Activated CD4-positive, CD25-positive, alpha-beta regulatory T cell (primary cell): ENCODE measurements at places on chromosomes 3 and 15.

- DNase-seq: no peak
Observed at GRCh38 chr3:188689101-188689574, 482.6 kb upstream of the TPRG1 start.

DNA sequence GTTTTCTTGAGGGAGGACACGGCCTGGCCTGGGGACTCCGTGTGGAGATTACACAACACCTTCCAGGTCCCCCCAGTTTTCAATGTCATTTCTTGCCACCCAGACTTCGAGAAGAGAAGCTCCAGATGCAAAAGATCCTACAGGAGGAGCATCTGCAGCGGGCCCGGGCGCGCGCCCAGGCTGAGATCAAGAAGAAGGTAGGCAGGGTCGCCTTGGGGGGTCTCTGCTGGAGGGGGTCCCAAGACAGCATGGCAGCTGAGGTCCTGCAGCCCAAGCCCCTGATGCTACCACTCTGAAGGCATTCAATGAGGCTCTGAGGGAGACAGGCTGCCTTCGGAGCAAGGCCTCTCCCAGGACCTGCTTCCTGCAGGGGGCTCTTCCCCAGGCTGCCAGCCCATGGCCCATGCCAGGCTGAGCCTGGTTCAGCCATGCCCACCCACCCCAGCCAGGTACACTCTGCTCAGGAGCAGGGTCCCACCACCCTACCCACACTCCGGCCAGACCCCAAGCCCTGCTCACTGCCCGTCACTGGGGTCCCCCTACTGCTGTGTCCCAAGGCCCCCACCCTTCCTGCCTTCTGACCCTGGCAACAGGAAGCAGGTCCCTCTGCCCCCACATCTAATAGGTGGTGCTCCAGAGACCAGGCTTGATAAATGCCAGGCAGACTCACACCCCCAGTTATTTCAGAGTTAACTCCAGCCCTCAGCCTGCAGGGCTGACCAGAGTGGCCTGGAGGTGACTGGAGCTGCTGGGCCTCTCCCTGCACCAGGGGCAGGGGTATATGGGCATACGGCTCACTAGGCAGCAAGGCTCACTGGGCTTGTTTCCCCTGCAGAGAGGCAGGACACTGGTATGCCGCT lies 40.0 kb downstream of the ZXDC start:
- DNase-seq: no peak

DNA sequence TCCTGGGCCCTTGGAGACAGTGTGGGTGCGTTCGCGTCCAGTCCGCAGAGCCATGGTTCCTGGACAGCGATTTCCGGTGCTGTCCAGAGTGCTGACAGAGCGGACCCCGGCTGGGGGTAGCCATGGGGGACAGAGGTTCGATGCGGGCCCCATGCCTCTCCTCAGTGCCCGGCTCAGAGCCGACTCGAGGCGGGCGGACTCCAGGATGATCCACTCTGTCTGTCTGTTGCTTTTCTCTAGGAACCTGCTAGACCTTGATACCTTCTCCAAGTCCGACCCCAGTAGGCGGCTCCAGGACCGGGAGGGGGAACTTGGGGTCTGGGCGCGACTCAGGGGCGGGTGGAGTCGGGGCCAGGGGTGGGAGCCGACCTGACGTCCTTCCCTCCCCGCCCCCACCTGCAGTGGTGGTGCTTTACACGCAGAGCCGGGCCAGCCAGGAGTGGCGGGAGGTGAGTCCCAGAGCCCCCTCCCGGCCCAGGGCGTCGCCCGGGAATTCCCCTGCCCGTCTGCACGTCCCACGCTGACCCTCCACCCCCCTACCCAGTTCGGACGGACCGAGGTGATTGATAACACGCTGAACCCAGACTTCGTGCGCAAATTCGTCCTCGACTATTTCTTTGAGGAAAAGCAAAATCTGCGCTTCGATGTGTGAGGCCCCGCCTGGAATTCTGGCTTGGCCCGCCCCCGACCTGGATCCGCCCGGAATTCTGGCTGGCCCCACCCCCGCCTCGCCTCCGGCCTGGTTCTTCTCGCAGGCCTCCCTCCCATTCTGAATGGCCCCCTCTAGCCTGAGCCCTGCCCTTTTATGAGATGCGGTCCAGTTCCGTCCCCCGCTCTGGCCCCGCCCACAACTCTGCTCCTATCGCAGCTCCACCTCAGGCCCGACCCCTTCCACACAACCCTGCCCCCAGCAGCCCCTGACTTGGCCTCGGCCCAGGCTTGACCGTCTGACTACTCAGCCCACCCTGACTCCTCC lies 1.0 kb downstream of the CPNE9 start:
- no peak for DNase-seq

- no peak for DNase-seq
Observed at GRCh38 chr3:4251412-4251811, 51.8 kb upstream of the SETMAR start.

DNA sequence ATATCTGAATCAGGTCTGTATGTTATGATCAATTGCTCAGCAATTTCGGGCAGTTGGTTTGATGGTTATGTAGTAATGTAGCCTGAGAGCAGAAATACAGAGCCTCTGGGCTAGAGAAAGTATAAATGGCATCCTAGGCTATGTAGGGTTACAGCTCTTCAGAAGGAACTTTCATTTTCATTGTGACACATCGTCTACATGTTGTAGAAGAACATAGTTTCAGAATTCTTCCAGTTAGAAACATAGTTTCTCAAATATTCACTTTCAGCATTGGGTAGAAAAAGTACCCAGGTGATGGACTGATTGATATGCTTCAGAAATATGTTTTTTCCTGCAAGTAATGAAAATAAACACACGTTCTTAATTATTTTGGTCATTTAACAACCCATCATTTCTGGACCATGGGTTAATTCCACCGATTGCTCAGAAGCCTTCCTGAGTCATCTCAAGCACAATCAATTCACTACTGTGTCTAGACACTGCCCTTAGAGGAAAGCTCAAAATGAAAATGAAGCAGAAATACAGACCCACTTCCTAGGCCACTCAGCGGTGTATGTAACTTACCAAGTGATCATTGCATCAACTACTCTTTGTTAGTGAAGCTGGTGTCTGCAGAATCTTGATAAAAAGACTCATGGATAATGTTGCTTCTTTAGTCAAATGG lies 88.8 kb upstream of the TSEN2 start:
- no peak for DNase-seq
